ENCODE measurements at places on chromosomes 2 and 18.

GRCh38 chr2:179703702-179704101 is 157.7 kb downstream of the ZNF385B start:
- no peak overlapping the region for H3K4me3 ChIP-seq
- H3K36me3 ChIP-seq, result no peaks in the 10 kb centered on the region
- no peaks in the 10 kb centered on the region for H3K27me3 ChIP-seq
- no peak overlapping the region for H3K27ac ChIP-seq

- no peaks in the 10 kb centered on the region for H3K4me1 ChIP-seq
- DNase-seq, result no peak
- H3K27me3 ChIP-seq, result no peaks in the 10 kb centered on the region
- no peak overlapping the region for H3K4me3 ChIP-seq
- no peaks in the 10 kb centered on the region for H3K36me3 ChIP-seq
These were observed 17.8 kb upstream of the ASAP2 start for GRCh38 chr2:9188823-9189222.

GRCh38 chr2:40257340-40258134 is 194.4 kb downstream of the SLC8A1 start:
- H3K4me1 ChIP-seq, result no peaks in the 10 kb centered on the region
- H3K36me3 ChIP-seq, result no peaks in the 10 kb centered on the region
- no peak overlapping the region for H3K27ac ChIP-seq
- no peak overlapping the region for H3K4me3 ChIP-seq
- DNase-seq, result no peak
- no peaks in the 10 kb centered on the region for H3K27me3 ChIP-seq

DNA sequence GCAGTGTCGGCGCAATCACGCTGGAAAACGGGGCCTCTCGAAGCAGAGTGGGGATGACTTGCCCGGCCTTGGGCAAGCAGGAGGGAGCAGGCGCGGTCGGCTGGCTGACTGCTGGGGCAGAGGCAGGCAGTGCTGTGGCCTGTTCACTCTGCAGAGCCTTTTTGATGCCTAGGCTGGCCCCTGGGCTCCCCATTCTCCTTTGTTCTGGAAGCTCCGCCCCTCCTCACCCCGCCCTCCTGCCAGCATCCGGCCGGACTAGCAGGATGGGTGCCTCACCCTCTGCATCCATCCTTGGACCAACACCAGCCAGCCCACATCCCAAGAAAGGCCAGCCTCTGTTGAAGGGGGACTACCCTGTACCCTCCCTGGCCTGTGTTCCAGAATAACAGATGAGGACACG is at the start of gene ASPRV1:
ASPRV1 (minus strand) TSS at position 136 of the 400 bp plus-strand sequence. CDS start 195 bp downstream, outside the sequence.
- no peaks in the 10 kb centered on the region for H3K4me1 ChIP-seq
- no peak within 1 kb of the TSS for H3K4me3 ChIP-seq
- no peaks in the 10 kb centered on the region for H3K27me3 ChIP-seq
- no peaks in the 10 kb centered on the region for H3K36me3 ChIP-seq
- no peak for DNase-seq

GRCh38 chr2:83933749-83934148 is 525.3 kb downstream of the SUCLG1 start:
- no peak for DNase-seq
- no peaks in the 10 kb centered on the region for H3K27me3 ChIP-seq
- no peaks in the 10 kb centered on the region for H3K4me1 ChIP-seq
- H3K36me3 ChIP-seq, result no peaks in the 10 kb centered on the region
- H3K27ac ChIP-seq, result no peak overlapping the region

DNA sequence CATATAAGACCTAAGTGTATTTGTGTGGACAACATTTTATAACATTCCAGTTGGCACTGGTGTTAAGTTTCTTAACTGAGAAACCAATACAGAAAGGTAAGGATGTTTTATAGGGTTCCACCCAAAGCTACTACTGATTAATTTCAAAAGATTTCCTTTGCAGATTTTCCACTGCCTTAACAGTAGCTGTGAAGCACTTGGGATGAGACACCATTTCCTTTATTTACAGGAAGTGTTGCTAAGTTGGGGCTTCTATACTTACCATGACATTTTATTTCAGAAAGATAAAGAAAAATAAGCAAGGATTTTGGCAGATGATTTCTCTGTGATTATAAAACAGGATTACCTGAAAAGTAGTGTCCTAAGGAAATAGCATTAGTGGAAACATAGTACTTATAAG is 234.3 kb downstream of the CALCRL start:
- H3K27ac ChIP-seq, result no peak overlapping the region
- no peaks in the 10 kb centered on the region for H3K4me1 ChIP-seq
- H3K4me3 ChIP-seq, result no peak overlapping the region
- DNase-seq, result no peak

DNA sequence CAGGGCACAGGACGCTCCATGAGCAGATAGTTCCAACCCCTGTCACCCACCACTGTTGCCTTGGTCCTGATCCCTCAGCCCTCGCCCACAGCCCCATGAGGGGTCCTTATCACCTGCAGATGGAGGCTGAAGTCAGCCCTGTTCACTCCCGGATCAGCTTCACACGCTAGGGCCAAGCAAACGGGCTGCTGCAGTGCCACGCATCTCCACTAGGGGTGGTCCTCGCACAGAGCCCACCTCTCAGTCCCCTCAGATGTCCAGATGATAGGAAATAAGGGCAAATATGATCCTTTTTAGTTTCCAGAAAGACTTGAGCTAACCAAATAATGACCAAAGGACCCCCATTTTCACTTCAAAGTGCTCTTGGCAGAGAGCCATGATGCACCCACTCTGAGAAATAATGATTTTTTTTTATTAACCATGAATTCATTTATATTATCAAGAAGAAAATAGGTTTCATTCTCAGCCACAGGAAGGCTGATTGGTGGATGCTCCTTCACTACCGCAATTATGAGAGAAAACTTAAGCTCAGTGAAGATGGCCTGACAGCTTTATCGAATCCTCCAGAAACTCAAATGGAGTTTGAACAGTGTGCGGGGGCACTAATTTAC is 71.9 kb upstream of the KLHL29 start:
- H3K4me1 ChIP-seq, result no peaks in the 10 kb centered on the region
- H3K27ac ChIP-seq, result no peak overlapping the region
- no peaks in the 10 kb centered on the region for H3K36me3 ChIP-seq
- H3K27me3 ChIP-seq, result no peaks in the 10 kb centered on the region
- DNase-seq, result no peak

DNA sequence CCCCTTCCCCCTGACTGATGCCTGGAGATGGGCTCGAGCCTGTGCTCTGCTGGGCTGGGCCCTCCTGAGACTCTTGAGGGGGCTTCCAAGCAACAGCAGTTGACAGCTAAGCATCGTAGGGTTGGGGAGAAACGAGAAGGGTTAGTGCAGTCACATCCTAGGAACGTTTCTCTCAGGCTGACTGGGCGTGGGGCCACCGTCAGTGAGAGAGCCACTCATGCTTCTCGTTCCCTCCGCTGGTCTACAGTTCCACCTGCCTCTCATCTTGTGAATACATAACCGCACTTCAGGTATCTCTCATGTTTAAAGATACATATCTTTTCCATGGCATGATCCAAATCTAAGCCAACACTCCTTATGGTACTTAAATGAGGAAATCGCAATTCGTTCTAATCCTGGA is 66.4 kb downstream of the TRAPPC12 start:
- H3K36me3 ChIP-seq, result peaks cover 40% of the 10 kb centered on the region
- no peaks in the 10 kb centered on the region for H3K27me3 ChIP-seq
- no peak overlapping the region for H3K27ac ChIP-seq
- H3K4me1 ChIP-seq, result no peaks in the 10 kb centered on the region

DNA sequence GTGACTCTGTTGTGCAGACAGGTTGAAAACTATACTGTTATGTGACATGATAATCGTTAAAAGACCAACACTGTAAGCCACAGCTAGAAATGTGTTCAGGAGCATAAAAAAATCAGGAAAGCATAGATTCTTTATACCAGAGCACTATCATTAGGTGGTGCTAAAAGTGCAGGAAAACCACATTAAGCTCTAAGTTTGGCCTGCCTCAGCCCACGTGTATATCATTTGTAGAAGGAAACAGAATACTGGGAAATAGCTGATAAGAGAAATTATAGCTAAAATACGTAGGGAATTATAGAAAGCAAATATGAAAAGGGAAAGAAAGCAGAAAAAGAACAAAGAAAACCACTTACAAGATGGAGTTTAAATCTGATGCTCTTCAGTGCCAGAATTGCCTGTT is 26.5 kb upstream of the C2orf74 start:
- no peaks in the 10 kb centered on the region for H3K27me3 ChIP-seq
- H3K4me3 ChIP-seq, result no peak overlapping the region

- H3K4me3 ChIP-seq, result no peak overlapping the region
- H3K27me3 ChIP-seq, result no peaks in the 10 kb centered on the region
- no peak overlapping the region for H3K27ac ChIP-seq
- no peaks in the 10 kb centered on the region for H3K36me3 ChIP-seq
- DNase-seq, result no peak
These were observed 407.6 kb upstream of the HS6ST1 start for GRCh38 chr2:128726236-128726635.

DNA sequence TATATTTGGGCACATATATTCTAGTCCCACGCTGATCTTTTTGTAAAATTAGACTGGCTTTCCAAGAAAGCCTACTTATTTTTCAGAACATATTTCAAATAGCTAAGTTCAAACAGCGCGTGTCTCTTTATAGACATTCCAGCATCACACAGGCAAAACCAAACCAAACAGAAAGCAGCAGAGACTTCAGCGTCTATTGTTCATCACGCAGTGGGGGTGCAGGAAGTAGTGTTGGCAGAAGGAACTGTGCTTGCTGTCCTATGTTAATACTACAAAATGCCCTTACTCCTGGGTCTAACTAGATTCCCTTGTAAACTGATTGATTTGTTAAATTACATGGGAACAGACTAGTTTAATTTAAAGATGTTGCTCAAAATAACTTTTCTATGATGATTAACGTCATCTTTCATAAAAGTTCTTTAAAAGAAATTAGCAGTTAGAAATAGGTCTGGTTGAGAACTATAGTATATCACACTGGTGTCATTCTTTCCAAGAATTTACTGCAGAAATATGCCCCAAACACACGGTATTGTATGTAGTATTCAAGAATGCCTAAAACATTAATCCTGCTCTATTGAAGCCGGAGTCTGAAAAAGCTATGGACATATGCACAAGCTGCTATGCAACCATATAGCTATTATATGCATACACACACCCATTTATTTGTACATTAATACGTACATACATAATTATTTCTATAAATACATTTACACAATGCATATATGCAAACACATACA is 436.3 kb downstream of the CBLN2 start:
- H3K4me3 ChIP-seq, result no peak overlapping the region
- no peaks in the 10 kb centered on the region for H3K27me3 ChIP-seq
- no peaks in the 10 kb centered on the region for H3K4me1 ChIP-seq
- no peak for DNase-seq

GRCh38 chr2:160621748-160622147 is 128.1 kb upstream of the RBMS1 start:
- H3K27me3 ChIP-seq, result no peaks in the 10 kb centered on the region
- H3K4me3 ChIP-seq, result no peak overlapping the region
- no peak for DNase-seq
- no peak overlapping the region for H3K27ac ChIP-seq
- H3K36me3 ChIP-seq, result no peaks in the 10 kb centered on the region

DNA sequence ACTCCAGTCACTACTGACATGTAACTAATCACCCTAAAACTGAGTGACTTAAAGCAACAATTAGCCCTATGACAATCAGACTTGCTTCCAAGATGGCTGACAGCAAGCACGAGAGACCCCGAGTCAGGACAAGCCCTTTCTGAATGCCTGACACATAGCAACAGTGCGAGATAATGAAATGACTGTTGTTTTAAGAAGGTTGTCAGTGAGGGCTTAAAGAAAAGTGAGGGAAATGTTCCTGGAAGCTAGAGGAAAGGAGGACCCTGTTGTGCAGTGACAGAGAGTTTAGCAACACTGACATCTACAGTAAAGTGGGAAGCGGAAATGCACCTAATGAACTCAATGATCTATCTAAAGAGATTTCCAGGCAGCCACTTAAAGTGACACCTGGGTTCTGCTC is 163.1 kb downstream of the STK39 start:
- DNase-seq, result no peak
- H3K4me3 ChIP-seq, result no peak overlapping the region
- peaks cover 5% of the 10 kb centered on the region for H3K4me1 ChIP-seq
- no peaks in the 10 kb centered on the region for H3K27me3 ChIP-seq
- no peak overlapping the region for H3K27ac ChIP-seq

DNA sequence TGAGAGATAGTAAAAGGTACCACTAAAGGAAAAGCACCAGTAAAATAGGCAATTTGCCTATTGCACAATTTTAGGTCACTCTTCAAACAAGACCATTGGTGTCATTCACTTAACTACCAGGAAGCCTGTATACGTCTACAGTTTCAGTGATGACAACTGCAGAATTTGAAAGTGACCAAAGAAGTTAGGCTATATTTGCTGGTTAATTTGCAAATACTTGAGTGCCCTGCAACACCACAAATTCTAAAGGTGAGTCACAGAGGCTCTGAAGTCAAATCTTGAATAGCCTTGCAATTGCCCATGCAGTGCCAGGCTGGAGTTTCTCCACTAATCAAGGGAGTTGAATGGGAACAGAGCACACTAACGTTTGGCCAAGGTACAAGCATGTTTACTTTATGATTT is 128.7 kb upstream of the CCDC68 start:
- H3K36me3 ChIP-seq, result no peaks in the 10 kb centered on the region
- no peak for DNase-seq
- no peak overlapping the region for H3K27ac ChIP-seq
- H3K4me1 ChIP-seq, result no peaks in the 10 kb centered on the region
- H3K4me3 ChIP-seq, result no peak overlapping the region

- H3K4me1 ChIP-seq, result peaks cover 14% of the 10 kb centered on the region
- H3K36me3 ChIP-seq, result no peaks in the 10 kb centered on the region
- H3K27me3 ChIP-seq, result no peaks in the 10 kb centered on the region
- no peak for DNase-seq
These were observed 147.5 kb upstream of the ID2 start for GRCh38 chr2:8534386-8534728.

DNA sequence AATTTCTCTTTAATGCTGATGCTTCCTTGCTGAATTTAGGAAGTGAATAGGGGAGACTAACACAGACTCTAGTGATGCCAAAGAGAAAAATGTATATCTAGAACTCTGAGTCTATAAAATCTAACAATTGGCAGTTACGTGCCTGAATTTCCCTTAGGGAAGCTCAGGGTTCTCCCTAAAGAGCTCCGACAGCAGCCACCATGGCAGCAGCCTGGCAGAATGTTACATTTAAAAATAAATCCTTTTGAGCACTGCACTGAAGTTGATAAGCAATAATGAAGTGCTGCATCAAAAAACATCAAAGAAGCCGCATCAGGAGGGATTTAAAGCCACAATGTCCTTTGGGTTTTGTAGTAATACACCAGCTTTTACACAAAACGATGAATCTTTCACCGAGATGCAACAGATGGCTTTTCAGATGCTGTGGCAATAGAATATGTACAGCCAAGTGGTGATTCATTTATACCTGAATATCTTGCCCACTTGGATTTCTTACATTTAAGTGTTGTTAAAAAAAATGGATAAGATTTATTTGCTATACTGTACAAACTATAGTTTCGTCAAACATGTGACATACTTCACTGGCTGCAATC is 291.2 kb upstream of the SESTD1 start:
- no peak overlapping the region for H3K27ac ChIP-seq
- H3K27me3 ChIP-seq, result no peaks in the 10 kb centered on the region
- DNase-seq, result no peak
- H3K4me1 ChIP-seq, result no peaks in the 10 kb centered on the region

- no peak overlapping the region for H3K4me3 ChIP-seq
- H3K4me1 ChIP-seq, result no peaks in the 10 kb centered on the region
- no peaks in the 10 kb centered on the region for H3K27me3 ChIP-seq
- H3K27ac ChIP-seq, result no peak overlapping the region
- no peak for DNase-seq
These were observed 232.6 kb downstream of the ATAD2B start for GRCh38 chr2:23694058-23695045.

GRCh38 chr2:76187415-76187814 is 476.7 kb upstream of the GCFC2 start:
- no peaks in the 10 kb centered on the region for H3K36me3 ChIP-seq
- no peak overlapping the region for H3K27ac ChIP-seq
- H3K4me3 ChIP-seq, result no peak overlapping the region
- DNase-seq, result no peak
- H3K4me1 ChIP-seq, result no peaks in the 10 kb centered on the region

All from CD8-positive, alpha-beta memory T cell (primary cell).